ENCODE measurements at places on chromosomes 4 and X.
A peak's percentile ranks its signal among the peaks of the same experiment; 100 is the strongest.

- DNase-seq = peak; percentile 51
Observed at GRCh38 chrX:17590892-17591740, 146.2 kb upstream of the SCML1 start.

DNA sequence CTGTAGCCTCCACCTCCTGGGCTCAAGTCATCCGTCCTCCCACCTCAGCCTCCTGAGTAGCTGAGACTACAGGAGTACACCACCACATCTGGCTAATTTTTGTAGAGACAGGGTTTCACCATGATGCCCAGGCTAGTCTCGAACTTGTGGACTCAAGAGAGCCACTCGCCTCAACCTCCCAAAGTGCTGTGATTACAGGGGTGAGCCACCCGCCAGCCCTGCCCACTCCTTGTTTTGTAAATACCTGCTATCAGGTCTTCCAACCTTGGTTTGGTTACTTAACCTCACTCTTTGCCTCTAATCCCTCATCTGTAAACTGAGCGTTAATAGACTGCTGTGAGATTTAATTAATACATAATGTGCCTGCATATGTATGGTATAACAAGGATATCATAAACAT is 803 bp downstream of the CNGA1 start:
- no peak for DNase-seq

DNA sequence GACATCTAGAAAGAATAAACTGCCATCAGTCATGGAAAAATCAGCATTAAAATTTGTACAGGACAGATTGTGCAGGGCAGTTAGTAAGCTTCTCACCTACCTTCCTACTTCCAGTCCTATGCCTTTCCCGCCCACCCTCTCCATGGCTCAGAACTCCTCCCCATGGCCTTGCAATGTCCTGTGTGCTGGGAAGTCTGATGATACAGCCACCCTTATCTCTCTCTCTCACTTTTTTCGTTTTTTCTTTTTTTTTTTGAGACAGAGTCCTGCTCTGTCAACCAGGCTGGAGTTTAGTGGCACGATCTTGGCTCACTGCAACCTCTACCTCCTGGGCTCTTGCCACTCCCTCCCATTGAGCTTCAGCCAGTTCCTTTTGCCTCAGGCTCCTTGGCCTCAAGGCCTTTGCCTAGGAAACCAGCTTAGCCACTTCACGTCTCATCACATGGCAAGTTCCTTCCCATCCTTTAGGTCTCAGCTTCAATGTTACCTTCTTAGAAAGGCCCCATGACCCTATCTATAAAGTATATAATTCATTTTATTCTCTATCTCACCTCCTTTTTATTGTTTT is 259.7 kb downstream of the NKX6-1 start:
- no peak for DNase-seq

- DNase-seq = no peak
Observed at GRCh38 chrX:47539860-47540259, 21.1 kb upstream of the ARAF start.

- no peak for DNase-seq
Observed at GRCh38 chrX:81489987-81490386, 288.1 kb downstream of the SH3BGRL start.

GRCh38 chrX:130552444-130553073 is 150.8 kb downstream of the RBMX2 start:
- no peak for DNase-seq

DNA sequence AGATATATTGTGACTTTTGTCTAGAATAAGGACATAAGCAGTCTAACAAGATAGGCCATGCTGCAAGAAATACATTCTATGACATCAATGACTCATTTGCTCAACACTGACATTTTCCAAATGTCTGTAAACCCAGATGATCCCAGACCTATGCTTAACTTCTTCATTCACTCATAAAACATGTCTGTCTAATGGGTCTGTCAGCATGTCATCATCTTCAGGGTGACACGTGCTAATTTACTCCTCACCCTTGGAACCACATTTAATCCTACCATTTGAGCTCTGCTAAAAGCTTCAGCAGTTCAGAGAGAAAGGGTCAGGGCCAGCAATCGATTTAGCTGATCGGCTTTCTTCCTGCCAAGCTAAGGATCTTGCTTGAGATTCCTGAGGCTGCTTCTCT is 109.4 kb upstream of the MAP3K15 start:
- DNase-seq = no peak

- DNase-seq = no peak
Observed at GRCh38 chr4:112650332-112650731, 13.4 kb downstream of the LARP7 start.

GRCh38 chrX:10286195-10286594 is 129.4 kb downstream of the CLCN4 start:
- no peak for DNase-seq

DNA sequence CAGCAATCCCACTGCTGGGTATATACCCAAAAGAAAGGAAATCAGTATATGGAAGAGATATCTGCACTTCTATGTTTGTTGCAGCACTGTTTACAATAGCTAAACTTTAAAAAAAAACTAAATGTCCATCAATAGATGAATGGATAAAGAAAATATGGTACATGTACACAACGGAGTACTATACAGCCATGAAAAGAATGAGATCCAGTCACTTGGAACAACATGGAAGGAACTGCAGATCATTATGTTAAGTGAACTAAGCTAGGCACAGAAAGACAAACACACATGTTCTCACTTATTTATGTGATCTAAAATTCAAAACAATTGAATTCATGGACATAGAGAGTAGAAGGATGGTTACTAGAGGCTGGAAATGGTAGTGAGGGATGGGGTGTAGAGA is 400.7 kb downstream of the ZNF674 start:
- DNase-seq = no peak

DNA sequence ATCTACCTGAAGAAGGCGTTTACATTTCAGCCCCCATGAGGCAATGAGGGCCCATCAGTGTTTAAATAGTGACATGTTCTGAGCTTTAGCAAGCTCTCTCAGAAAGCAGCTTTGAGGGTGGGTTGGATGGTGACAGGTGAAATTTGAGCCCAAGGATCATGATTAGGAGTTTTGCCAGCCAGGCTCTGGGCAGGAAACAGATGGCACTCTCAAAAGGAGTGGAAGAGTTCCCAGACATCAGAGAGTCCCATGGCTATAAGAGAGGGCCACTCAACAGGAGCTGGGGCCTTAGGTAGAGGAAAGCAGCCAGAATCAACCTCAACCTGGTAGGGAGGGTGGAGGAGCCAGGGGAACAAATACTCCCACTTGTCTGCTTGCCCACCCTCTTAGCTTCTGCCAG is 499.8 kb downstream of the MID1IP1 start:
- no peak for DNase-seq

- no peak for DNase-seq
Observed at GRCh38 chr4:160701671-160702070, 1462.1 kb downstream of the FSTL5 start.

- DNase-seq = no peak
Observed at GRCh38 chr4:179747218-179747910, 2305.1 kb upstream of the AGA start.

GRCh38 chr4:147928400-147928799 is 196.5 kb downstream of the ARHGAP10 start:
- DNase-seq = no peak

GRCh38 chr4:77465271-77465670 is 140.3 kb upstream of the CXCL13 start:
- DNase-seq = no peak

DNA sequence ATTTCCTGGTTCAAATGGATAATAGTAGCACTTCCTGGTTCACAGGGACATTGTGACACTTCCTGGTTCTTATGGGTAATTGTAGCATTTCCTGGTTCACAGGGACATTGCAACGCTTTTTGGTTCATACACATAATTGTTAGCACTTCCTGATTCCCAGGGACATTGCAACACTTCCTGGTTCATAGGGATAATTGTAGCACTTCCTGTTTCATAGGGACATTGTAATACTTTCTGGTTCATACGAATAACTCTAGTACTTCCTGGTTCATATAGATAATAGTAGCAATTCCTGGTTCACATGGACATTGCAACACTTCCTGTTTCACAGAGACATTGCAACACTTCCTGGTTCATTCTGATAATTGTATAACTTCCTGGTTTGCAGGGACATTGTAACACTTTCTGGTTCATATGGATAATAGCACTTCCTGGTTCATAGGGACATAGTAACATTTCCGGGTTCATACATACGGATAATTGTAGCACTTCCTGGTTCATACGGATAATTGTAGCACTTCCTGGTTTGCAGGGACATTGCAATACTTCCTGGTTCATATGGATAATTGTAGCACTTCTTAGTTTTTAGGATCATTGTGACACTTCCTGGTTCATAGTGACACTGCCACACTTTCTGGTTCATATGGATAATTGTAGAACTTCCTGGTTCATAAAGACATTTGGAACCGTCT is 61.6 kb upstream of the CD99 start:
- DNase-seq = no peak

DNA sequence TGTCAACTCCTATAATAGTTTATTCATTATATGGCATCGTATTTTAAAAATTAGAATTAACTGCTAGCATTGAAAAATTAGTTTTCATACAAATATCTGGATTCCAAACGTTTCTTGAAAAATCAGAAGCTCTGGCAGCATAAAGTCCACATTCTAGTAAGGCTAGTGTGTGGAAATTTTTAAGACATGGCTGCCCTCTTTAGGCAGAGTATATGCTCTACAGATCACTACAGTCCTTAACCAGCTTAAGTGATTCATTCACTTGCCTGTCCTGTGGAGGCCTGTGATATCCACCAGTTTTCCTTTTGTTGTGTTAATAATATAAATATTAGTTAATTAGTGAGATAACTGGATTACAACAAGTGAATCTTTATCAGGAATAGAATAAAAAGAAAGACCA is 287.2 kb downstream of the OPHN1 start:
- no peak for DNase-seq

DNA sequence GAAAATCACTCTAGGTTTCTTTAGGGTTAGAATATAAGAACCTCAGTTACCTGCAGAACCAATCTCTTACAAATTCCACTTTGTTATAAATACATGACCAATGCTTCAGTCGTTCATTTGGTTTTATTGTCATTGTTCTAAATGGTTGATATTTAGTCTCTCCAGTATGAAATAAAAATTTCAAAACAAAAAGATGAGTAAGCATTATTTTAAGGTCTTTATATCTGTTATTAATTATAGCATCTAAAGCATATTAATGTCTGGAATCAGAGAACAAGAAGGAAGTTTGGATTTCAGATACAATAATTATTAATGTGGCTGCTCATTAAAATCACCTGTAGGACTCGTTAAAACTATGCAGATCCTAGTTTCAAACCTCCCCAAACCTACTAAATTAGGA is 265.4 kb upstream of the CXorf51A start:
- no peak for DNase-seq

GRCh38 chr4:88742561-88742960 is 44.9 kb upstream of the NAP1L5 start:
- DNase-seq = no peak

GRCh38 chr4:81052119-81053068 is 21.9 kb downstream of the BMP3 start:
- DNase-seq = no peak

GRCh38 chr4:101931619-101932018 is 141.1 kb downstream of the BANK1 start:
- DNase-seq = no peak

- DNase-seq = no peak
Observed at GRCh38 chr4:81404294-81404693, 67.4 kb downstream of the RASGEF1B start.

- no peak for DNase-seq
Observed at GRCh38 chr4:112702892-112703291, 65.9 kb downstream of the LARP7 start.

DNA sequence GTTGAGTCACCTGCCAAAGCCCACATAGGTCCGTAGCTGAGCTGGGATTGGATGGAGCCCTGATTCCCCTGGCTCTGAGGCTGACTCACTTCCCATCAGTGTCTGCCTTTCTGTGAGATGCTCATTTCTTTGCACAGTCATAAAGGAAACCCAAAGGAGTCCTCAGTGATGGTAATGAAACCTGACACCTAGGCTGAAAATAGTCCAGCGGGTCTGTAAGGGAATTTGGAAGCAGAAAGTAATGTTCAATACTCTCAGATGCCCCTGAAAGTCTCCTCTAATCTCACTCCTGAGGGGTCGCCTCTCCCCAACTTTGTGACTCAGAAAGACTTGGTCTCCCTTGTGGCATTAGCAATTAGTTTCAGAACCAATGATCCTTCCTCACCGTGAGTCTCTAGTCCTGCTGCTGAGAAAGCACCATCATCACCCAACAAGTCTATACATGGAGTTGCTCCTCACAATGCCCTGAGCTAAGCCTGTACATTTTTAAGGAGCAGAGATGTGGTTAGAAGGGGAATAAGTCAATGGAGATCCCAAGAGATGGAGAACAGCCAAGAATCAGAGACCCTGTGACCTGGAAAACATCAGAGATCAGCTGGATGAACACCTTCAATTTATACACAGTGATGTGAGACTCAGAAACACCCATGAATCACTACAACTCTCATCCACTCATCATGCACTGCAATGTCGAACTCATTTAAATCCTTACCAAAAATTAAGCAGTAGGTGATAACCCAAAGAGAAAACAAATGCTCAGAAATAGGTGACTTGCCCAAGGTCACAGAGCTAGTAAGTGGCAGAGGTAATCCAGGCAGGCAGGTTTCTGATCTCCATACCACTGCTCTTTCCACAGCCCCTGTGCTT is 219.0 kb upstream of the CPEB2 start:
- DNase-seq = no peak

DNA sequence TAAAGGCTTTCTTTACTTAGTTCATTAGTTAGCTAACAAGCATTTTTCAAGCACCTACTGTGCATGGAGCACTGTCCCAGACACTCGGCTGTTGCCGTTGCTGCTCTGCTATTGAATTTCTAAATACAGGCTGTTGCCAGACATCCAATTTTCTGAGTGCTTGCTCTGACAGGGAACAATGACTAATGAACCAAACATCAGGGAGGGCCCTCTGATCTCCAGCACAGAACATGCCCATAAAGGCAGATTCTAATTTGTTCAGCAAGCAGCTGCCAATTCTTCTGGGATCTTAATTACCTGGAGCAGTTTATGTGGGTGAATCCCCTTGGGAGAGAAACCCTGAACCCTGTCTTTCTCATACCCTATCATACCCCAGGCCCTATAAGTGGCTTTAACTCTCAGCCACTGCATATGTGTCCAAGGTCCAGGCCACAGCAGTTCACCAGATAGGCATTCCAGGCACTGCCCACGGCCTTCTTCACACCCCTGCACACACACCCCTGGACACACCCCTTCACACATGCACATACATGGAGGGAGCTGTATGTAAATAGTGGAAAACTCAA is 27.9 kb downstream of the TSC22D3 start:
- peak; percentile 44 for DNase-seq

GRCh38 chrX:129963729-129964128 is 18.7 kb upstream of the BCORL1 start:
- no peak for DNase-seq

All from NCI-H1930 (cell line).